ENCODE measurements at places on chromosomes 7 and 10.
A peak's percentile ranks its signal among the peaks of the same experiment; 100 is the strongest.

- DNase-seq, result peak; percentile 69
These were observed 95.5 kb downstream of the CUL2 start for GRCh38 chr10:34994565-34995142.

DNA sequence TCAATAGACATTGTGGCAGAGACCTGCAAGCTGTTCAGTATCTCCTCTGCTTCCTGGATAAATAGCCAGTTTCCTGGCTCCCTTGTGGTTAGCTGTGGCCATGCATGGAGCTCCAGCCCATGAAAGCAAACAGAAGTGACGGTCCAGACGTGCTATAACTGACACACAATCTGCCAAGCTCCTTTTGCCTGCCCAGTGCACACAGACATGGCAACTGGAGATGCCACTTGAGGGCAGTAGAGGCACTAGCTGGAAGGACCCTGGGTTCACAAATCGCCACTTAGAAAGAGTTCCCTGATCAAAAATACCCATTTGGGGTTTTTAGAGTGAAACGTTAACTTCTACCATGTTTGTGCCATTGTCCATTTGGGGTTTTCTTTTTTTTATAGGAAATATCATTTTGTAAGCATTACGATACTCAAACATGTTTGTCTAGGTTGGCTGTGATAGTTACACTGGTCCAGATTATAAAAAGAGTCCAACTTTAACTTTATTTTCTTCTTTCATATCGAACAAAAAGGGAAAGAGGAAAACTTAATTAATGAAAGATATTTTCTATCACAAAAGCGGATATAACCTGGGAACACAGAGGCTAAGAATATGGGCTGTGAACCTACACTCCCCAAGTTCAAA, 31.3 kb downstream of the KIN start:
- no peak for DNase-seq

DNA sequence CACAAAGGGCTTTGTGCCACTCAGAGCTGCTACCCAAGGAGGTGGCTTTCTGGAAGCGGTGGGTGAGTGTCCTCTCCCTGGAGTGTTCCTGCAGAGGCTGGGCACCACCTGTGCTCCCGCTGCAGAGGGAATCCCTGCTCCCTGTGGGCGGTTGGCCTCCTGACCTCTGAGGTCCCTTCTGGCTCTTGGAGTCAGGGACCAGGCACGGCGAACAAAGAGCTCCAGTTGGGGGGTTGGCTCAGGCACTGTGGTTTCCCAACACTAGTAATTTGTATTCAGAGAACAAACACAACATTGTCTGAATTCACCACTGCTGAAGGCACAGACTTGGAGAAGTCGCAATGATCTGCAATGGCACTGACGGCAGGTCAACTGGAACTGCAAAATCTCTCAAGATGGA, 328.9 kb downstream of the PRPF18 start:
- no peak for DNase-seq

DNA sequence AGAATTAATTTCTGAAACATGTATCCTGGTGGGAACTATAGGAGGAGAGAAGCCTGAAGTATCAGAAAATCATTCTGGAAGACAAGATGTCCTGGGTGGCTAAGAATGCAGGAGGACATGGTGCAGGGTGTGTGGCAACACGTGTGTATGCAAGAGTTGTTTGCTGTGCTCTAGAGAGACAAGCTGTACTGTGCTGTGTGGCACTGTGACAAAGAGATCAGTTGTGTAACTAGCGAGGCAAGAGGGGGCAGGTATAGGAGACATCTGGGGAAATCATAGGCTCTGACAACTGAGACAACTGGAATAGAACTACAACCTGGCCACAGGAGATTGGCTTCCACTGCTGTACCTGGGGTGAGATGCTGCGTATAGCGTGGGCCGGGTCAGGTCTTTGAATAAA, 9.3 kb downstream of the ITGA8 start:
- no peak for DNase-seq

GRCh38 chr10:1762076-1762475, 24.8 kb upstream of the ADARB2 start:
- DNase-seq, result no peak

DNA sequence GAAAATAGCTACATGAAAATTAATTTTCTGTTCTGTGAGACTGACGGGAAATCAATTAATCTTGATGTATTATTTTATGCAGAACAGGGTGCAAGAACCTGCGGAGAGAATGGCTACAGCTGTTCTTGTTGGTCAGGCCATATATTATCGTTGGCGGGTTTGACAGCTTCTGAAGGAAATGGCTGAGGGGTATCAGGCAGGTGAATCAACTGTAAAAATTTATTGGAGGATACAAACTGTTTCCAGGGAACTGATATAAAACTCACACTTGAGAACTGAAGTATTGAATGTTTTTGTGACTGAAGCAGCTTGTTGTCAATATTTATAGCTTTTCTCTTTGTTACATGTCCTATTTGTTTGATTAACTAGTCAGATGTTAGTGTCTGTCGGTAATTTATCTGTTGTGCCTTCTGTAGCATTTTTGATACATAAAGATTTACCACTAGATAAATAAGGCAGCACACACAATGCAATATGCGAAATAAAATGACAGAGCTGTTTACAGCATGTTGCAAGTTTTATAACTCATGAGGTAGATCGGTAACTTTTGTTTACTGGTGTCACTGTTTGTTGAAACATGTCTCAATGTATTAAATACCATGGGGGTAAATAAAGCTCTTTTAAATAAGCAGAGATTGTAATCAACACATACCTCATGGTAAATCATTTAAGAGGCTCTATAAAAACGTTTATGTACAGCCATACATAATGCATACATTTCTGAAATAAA, 308.2 kb downstream of the LRMDA start:
- DNase-seq, result no peak

DNA sequence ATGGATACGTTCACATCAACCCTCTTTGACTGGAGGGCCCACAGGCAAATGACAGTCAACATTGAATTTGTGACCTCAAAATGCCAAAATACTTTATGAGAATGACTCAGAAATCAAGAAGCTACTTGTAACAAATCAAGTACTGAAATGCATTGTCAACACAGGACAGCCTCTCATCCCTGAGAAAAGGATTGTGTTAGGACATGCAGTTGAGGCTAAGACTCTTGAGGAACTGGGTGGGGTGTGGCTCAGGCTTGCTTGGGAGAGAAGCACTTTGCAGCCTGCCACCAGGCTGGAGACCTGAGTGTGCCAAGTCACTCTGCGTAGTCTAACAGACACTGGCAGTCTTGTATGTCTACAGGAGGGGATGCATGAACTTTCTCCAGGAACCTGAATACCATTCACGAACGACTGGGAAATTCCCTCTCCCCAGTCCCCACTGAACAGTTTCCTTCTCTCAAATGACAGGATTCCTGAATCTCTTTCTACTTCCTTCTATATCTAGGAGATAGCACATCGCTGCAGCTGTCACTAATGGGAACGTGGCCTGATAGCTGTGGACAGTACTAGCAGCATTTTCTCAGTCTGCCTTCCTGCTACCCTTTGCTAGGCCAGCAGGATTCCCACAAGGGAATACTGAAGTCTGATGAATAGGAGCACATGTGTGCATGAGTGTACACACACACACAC, 3.3 kb upstream of the SMO start:
- DNase-seq, result no peak

DNA sequence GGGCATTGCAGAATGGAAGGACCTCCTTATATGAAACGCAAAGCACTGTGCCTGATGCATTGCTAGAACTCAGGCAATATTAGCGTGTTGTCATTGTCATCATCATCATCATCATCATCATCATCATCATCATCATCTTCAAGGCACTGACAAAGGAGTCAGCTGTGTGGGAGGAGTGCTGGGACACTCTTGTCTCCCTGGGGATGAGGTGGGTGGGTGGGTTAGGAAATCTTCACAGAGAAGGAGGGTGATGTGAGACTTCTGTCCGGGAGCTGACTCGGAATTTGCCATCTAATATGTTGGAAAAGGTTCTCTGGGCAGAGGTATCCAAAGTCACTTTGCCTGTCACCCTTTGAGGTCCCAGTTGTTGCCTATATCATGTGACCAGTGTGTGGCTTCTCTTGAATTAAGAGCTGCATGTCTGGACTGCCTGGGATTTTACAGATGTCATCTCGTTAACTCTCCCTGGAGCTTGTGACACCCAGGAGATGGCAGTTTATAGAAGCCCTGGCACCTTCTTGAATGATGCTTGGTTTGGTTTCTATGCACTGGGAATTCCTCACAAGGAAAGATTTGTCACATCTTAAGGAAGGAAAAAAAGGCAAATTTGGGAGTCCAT, 7.1 kb downstream of the HTRA1 start:
- no peak for DNase-seq

- DNase-seq, result no peak
These were observed 162.4 kb downstream of the NRF1 start for GRCh38 chr7:129773871-129774270.

- DNase-seq, result no peak
These were observed 37.2 kb upstream of the TARP start for GRCh38 chr7:38310591-38311101.

GRCh38 chr7:159130820-159131219, 13.8 kb downstream of the VIPR2 start:
- DNase-seq, result no peak

DNA sequence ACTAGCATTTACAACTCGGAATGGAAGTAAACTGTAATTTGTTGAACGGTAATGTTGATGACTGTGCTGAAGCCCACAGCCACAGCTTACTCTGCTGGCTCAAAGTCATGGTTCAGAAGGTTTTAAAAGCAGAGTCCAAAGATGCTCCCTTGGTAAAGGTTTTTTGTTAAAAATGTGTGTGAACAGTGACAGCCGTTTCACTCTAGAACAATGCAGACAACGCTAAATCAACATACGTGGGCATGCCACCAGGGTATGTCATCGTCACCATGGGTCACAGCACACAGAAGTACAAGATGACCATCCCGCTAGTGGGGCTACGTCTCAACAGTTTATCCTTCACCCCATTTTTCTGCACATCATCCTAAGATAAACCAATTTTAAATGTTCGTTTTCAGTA, 106.5 kb upstream of the LANCL2 start:
- no peak for DNase-seq

DNA sequence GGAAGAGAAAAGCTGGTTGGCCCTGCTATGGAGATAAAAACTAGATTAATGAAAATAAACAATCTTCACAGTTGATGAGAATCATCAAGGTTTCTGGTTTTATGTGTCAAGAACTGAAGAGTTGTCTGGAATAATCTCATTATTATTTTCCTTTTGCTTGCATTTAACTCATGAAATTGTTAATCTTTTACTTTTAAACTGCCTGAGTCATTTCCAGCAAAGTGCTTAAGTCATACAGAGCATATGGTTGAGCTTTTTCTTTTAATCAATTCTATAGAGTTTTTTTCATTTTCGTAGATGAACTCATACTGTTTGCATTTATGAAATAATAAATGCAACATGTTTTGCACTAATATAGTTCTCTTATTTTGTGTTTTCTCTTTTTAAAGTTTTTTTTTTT, 747.9 kb downstream of the NXPH1 start:
- DNase-seq, result no peak

GRCh38 chr7:5283421-5284303, 919 bp downstream of the SLC29A4 start:
- peak; percentile 55 for DNase-seq

DNA sequence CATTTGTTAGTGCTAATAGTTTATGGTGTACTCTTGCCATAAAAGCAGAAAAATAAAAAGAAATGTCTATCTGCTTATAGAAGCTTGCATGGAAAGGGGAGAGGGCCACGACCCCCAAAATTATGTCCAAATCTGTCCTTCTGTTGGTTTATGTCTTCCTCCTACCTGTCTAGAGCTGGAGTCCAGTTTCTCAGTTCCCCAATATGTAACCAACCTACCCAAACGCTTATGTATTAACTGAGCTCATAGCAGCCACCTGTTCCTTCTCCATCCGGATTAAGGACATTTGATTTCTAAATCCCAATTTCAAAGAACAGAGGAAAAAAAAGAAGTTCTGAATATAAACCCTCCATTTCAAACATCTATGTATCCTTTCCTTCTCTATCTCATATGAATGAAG, 30.3 kb upstream of the TPK1 start:
- DNase-seq, result no peak

- peak; percentile 20 for DNase-seq
These were observed 34.1 kb downstream of the LRRC20 start for GRCh38 chr10:70348228-70348850.

Data from HAP-1 (cell line).